Activated T-cell treated with anti-CD3 and anti-CD28 coated beads, Interleukin-2, amount 50 U/mL, for 72 hours (primary cell): ENCODE measurements at places on chromosomes 2 and 18.

DNA sequence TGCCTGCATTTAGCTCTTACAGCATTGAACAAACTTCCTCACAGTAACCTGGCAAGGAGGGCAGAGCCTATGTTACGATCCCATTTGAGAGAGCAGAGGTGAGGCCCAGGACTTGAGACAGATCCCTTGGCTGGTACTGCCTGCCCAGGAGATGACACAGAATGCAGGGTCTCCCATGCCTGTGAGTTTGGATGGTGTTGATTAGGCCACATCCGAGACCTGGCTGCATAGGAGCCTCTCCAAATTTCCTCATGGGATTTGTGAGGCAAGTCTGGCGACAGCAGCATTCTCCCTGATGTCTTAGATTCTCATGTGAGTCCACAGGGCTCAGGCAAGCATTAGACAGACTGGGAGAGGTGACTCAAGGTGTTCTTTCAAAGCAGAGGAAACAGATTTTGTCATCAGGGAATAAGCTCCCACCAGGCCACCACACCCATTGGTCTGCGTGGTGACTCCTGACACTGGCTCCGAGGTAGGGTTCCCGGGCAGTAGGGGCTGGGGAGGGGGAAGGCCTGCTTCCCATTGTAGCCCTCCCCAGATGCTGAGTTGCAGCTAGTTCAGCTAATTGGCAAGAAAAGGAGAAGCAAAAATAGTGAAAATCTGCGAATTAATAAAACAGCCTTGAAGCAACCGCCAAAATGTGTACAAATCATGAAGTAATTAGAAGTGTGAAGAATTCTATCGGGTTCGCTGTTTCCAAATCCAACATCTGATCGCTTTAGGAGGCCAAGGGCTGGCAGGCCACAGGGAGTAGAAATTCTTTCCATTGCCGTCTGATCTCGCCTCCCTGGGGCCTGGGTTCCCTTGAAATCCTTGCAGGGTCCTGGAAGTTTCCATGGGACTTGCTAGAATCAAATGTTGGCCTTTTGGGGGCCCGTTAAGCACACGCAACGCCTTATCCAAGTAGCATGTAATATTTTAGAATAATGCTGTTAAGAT lies 68.0 kb downstream of the MAPK4 start:
- no peak for DNase-seq

- DNase-seq: peak; percentile 98
Observed at GRCh38 chr2:676647-677055, 555 bp downstream of the TMEM18 start.

GRCh38 chr2:226531061-226531810 lies 268.4 kb downstream of the IRS1 start:
- DNase-seq: no peak

DNA sequence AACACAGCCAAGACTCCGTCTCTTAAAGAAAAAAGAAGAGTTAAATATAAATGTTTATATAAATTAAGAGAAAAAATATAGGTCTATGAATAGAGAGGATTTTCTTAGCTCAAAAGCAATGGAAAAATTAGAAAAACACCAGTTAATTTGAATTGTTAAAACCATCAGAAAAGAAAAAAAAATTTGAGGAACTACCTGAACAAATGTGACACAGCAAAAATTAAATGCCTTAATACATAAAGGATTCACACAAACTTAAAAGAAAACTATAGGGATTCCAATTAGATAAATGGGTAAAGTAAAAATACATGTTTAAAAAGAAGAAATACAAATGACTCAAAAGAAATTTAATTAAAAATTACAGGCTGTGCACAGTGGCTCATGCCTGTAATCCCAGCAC lies 147.9 kb upstream of the DNMT3A start:
- no peak for DNase-seq
